ENCODE measurements at places on chromosomes 6 and 20.

DNA sequence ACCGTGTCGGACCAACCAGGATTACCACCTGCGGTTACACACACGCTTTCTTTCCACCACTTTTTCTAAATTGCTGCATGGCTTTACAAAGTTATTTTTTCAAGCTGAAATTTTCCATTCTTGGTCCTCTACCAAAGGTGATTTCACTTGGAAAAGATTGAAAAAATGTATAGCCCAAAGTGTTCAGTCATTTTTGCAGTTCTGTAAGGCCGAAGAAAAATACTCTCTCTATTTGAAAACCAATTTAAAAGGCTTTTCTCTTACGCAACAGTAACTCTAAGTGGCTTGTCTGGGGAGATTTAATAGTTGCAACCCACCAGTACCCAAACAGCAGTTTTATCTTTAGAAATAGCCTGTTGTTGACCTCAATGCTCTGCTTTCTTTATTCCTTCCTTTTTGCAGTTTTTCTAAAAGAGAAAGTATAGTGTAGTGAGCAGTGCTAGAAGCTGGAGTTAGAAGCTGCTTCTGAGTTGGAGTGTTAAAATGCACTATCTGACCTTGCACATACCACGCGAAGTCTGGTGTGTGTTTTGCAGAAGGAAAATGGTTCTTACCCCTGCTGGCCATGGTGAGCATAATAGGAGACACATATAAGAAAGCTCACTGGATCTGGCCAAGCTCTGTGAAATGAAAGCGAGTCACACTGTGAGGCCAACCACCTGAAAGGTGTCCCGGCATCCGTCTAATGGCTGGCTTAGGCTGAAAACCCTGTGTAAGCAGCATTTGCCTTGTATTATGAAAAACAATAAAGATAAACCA, 271.6 kb upstream of the PRND start:
- peak; percentile 41 for DNase-seq

GRCh38 chr6:33114406-33114805, 38.6 kb downstream of the HLA-DPB1 start:
- no peak for DNase-seq

- DNase-seq: no peak
These were observed 25.5 kb downstream of the TMEM14A start for GRCh38 chr6:52696418-52696817.

DNA sequence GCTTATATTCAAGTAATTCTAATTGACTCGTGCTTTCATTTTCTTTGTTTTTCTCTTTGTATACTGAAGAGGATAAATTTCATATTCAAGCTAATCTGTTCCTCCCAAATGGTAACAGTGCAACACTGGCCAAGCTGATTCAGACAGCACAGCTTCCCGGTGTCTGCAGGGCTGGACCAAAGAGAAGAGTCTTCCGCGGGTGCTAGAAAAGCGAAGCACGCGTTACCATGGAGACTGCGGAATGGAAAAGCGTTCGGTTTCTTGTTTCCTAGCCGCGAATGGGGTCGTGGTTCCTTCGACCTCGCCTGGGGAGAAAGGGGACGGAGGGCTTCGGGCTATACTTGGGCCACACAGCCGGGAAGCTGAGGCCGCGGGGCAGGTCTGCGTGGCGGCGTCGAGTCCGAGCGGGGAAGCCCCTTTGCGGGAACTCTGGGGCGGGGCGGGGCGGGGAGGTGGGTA, 6.2 kb upstream of the ZNF311 start:
- DNase-seq: peak; percentile 79

DNA sequence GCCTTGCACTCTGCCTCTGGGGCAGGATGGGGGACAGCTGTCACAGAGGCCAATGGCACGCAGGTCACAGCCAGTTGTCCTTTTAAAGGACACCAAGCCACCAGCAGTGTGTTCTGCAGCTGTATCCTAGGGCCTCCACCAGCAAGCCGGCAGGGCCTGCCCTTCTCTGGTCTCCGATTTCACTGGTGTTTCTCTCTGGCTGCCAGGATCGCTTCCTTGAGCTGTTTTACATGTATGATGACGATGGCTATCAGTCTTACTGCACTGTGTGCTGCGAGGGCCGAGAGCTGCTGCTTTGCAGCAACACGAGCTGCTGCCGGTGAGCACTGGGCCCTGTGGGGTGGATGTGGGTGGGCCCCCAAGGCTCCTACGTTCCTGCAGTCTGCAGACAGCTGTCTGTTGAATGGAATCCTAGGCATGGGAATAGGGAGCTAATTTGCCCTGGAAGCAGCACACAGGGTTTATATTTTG, 22.7 kb upstream of the MAPRE1 start:
- peak; percentile 31 for DNase-seq

DNA sequence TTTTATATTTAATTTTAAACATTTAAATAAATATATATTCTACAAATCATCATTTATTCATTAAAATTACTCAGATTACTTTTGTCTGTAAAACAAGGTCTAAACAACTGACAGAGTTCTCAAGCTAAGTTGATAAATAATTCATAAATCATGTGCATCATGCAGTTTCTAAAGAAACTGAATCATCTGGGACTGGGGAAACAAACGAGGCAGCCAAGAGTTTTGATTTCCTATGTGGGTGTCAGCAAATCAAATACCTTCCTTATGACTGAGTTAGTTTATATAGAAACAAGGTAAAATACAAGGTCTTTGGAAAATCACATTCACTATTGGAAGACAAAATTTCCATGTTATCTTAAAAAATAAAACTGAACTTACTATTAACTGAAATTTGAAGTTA, 149.9 kb upstream of the BEND6 start:
- DNase-seq: no peak

- DNase-seq: no peak
These were observed 29.5 kb downstream of the NAPB start for GRCh38 chr20:23391707-23392310.

GRCh38 chr20:59648466-59649070, 44.2 kb downstream of the PHACTR3 start:
- DNase-seq: no peak

DNA sequence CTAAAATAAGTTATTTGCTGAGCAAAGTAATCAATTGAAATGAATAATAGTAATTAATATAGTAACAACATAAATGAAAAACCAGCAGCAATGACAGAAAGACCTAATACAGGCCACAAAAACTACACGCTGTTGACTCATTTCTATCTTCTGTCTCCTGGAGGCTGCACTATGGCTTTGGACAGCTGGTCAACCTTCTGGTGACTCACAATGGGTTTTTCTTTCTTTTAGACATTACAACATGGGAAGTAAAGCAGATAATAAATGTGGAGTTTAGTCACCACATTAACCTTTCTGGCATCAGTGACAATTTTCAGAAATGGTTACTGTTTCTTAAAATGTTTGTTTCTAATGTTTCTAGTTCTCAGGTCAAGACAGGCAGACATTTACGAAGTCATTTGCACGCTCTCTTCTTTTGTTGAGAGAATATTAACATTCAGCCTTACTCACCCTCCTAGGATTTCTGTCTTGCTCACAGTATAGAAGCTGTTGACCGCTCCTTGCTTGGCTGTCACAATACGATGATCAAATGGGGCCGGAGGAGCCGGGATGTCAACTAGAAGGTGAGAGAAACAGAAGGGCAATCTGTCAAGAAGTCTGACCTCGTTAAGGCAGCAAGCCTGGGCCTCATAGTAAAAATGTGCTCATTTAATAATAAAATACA, 62.2 kb downstream of the MYLK4 start:
- DNase-seq: no peak

DNA sequence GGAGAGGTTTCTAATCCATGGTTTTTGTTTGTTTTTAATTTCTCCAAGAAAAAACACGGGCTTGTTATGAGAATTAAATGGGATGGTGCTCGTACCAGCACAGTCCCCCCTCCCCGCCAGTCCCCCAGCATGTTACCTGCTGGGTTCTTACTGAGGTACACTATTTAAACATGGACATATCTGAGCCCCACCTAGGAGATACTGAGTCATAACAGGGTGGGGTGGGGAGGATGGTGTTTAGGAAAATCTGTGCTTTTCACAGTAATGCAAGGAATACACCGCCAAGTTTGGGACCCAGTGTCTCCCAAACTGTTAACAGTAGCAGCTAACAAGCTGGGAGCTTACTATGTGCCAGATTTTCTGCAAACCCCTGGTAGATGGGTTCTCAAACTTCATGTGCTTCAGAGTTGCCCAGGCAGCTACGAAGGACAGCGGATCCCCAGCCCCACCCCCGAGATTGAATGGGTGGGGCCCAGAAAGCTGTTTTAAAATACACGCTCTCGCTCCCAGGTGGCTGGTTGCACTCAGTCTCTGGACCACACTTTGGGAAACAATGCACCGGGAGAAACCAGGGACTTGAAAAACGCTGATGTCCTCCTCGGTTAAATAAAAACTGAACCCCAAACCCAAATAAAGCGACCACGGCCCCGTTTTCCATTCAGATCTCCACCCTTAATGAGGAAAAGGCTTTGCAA, 995 bp downstream of the ZFP64 start:
- DNase-seq: peak; percentile 35

DNA sequence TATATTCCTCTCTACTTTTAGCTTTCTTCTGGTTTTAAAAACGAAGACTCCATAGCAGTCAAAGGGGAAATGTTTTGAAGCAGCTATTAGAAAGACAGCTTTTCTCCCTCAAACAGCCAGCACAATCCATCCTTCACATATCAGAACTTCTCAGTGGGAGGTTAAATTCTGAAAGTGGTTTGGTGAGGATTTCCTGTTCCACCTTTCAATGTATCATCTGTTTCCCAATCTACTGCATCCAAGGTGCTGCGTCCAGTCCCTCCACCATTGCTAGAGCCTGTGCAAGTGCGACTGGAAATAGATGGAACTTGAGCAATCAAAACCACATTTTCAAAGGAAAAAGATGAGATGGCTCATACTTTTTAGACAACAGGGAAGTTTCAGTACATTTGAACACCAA, 508.3 kb upstream of the ARID1B start:
- DNase-seq: no peak

DNA sequence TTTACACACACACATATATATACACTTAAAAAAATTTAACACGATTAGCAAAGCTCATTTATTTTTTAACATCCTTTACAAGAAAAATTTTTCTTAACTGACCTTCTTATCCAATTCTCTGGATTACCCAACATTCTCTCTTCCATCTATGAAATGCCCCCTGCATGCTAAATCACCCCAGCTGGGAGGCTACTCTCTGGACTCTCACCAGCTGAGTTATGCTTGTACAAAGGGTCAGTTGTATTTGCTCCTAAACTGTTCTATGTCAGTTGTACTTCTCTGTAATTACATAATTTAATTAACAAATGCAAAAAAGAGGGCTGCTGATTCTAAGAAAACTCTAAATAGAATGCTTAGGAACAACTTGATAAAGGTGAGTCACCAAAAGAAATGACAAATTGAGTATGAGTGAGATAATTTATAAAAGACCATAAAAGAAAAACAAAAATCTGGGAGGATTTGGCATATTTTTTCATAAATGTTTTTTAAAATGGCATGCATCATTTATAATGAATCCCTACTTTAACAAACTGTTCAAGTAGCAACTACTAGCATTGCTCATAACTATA, 120.5 kb downstream of the KIF13A start:
- no peak for DNase-seq

DNA sequence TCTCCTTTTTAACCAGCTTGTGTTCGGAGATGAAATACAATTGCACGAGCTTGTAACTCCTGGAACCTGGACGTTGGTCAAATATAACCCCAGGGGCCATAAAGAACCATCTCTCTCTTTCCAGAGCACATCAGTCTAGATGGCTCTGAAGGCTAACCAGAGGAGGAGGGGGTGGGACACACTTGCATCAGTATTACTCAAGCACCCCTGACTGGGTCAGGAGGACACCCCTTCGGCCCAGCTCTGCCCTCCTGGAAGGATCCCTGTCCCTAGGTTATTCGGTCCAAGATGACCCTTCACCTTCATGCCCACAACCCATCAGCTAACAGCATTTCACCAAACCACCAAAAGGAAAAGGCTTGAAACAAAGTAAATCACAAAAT, 67.1 kb downstream of the FYN start:
- no peak for DNase-seq

- DNase-seq: peak; percentile 71
These were observed 5.9 kb downstream of the NHSL1 start for GRCh38 chr6:138493413-138493812.

- DNase-seq: no peak
These were observed 16.0 kb downstream of the MARCKS start for GRCh38 chr6:113873043-113873667.

DNA sequence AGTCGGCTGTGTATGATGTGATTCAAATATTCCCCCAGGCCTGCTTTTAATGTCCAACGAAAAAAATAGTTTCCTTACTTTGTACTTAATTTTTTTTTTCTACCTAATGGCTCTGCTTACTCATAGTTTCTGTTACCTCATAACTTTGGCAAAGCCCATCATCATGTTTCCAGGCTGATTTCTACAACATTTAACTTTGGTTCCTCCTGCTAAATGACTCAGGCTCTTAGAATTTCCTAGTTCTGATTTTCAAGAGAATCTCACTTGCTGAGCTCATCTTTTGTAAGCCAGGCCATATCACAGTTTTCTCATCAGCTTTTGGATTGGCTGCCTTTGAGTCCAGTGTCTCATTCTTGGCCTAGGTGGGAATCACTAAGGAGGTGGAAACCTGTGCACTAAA, 323.1 kb downstream of the HDGFL1 start:
- DNase-seq: peak; percentile 84

- DNase-seq: no peak
These were observed 32.2 kb upstream of the MICB start for GRCh38 chr6:31465718-31466117.

GRCh38 chr6:27503436-27504030, 30.6 kb upstream of the ZNF184 start:
- peak; percentile 70 for DNase-seq

DNA sequence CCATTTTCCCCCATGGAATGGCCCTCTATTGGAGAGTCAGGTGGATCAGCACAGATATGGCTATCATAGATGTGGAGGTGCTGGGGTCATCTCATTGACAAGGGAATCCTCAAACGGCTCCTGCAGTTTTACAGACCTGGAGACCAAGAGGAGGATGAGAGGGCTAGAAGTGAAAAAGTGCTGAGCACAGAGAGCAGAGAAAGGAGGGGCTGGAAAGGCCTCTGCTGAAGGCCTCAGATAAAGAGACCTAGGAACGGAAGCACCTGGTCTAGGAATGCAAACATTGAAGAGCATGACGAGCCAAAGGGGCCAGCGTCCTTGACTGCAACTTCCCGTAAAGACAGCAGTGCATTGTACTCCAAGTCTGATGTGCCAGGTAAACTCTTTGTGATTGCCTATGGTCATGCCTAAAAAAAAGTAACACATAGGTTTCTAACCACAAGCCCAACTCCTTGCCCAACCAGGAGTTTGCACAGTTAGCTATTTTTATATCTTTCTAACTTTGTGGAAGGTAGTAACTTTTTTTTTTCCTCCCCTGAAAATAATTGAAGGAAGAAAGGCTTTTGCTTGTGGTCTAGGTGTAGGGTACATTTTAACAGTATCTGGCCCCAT, 15.2 kb downstream of the RSPH4A start:
- no peak for DNase-seq
